ENCODE measurements at places on chromosomes 1 and 21. TPM values are rescaled to one million over a fixed set of nuclear protein-coding genes. Genes with fewer than 3 reads are reported as not detected.

Gene TRIM67
- total RNA-seq, result not detected

Gene GUCA2A
- total RNA-seq, result not detected

Gene WDR26
- 87.4 TPM for total RNA-seq

Gene RORC
- total RNA-seq, result not detected

Gene ALG14
- total RNA-seq, result 10.3 TPM

Gene TSPAN2
- total RNA-seq, result 6.7 TPM

Gene PRUNE1
- total RNA-seq, result 10.0 TPM

Gene NSL1
- 27.2 TPM for total RNA-seq

Gene TRIM17
- total RNA-seq, result not detected

Gene KRTAP21-2
- not detected for total RNA-seq

Gene SLAMF7
- not detected for total RNA-seq

Gene RIPPLY3
- not detected for total RNA-seq

Gene SERPINC1
- total RNA-seq, result 0.32 TPM

Gene CA14
- total RNA-seq, result not detected

Gene AMY2A
- total RNA-seq, result not detected

Gene ESRRG
- not detected for total RNA-seq

Gene PLA2G2A
- not detected for total RNA-seq

Gene COL11A1
- 261 TPM for total RNA-seq

Gene HRNR
- total RNA-seq, result not detected

Gene WNT2B
- 2.1 TPM for total RNA-seq

Gene LAMC2
- 2.2 TPM for total RNA-seq

Gene KIF14
- total RNA-seq, result 5.1 TPM

Gene RHBDL2
- 0.15 TPM for total RNA-seq

Gene KIF2C
- 16.7 TPM for total RNA-seq

Gene CD164L2
- total RNA-seq, result not detected

Gene MFSD2A
- total RNA-seq, result 4.2 TPM

Data from HFFc6 (cell line).